Sigmoid colon (tissue), 7 donors: ENCODE measurements at places on chromosomes 7 and 10. TPM values are rescaled to one million over a fixed set of nuclear protein-coding genes. Genes with fewer than 3 reads are reported as not detected.

MYL7 gene
- not detected for polyA plus RNA-seq

HECW1 gene
- polyA plus RNA-seq: 4.8 TPM

KCNMA1 gene
- 16.8 TPM for polyA plus RNA-seq

DNA sequence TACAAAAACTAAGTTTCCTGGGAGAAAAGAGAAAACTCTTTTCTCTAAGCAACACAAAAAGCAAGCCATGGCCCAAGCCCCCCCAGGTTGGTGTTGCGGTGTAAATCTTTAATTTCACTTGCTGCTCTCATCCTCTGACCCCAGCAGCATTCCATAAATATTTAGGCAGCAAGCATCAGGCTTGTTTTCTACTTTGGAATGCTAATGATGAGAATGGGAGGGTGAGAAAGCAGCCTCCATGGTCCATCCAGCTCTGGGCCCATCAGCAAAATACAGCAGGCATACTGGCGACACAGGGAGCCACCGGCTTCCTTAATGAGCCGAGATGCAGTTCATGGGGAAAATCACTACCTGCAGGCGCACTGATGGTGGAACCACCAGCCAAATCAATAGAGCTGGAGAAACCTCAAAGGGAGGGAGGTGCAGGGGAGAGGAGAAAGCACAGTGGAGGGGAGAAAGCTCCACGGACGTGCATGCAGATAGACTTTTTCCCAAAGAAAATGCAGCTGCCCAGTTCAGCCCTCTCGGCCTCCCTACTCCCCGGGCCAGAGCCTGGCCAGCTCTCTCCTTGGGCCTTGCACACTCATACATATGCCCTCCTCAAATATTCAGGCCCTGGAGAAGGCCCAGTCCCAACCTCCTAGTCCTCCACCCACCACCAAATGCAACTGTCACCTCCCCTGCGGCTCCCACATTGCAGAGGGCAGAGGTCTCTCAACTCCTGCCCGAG lies 131.9 kb downstream of the GRID1 start:
- DNase-seq: no peak
- no peak overlapping the region for H3K27ac ChIP-seq
- H3K27me3 ChIP-seq: no peaks in the 10 kb centered on the region

GRCh38 chr7:42107484-42108240 lies 129.3 kb downstream of the GLI3 start:
- no peaks in the 10 kb centered on the region for H3K27me3 ChIP-seq
- H3K36me3 ChIP-seq: peaks cover 6% of the 10 kb centered on the region
- H3K4me1 ChIP-seq: peaks cover 74% of the 10 kb centered on the region

GRCh38 chr7:99419323-99420021 lies 10.7 kb downstream of the BUD31 start:
- DNase-seq: no peak
- no peaks in the 10 kb centered on the region for H3K27me3 ChIP-seq
- H3K36me3 ChIP-seq: peaks cover 61% of the 10 kb centered on the region
- no peak overlapping the region for H3K27ac ChIP-seq
- no peaks in the 10 kb centered on the region for H3K4me1 ChIP-seq
- H3K4me3 ChIP-seq: no peak overlapping the region

DNA sequence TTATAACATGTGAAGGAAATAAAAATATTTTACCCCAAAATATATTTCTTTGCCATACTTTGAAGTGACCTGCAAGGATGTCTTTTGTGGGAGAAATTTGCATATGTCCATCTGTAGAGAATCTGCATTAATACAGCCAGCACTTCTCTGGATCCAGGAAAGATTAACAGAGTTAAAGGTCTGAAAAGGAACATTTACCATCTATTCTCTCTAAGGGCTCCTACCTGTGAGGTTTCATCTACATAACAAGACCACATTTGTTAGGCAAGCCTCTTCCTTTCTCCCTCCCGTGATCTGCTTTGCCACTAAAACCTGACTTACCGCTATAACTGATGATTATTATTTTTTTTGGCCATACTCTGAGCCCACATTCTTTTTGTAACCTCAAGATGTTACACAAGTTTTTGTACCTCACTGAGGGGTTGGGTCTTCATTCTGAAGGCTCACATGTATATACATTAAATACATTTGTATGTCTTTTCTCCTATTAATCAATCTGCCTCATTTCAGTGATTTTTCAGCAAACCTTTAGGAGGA lies 129.4 kb downstream of the AKR1D1 start:
- H3K4me1 ChIP-seq: no peaks in the 10 kb centered on the region
- no peak overlapping the region for H3K27ac ChIP-seq
- no peaks in the 10 kb centered on the region for H3K27me3 ChIP-seq
- no peaks in the 10 kb centered on the region for H3K36me3 ChIP-seq
- DNase-seq: no peak

DNA sequence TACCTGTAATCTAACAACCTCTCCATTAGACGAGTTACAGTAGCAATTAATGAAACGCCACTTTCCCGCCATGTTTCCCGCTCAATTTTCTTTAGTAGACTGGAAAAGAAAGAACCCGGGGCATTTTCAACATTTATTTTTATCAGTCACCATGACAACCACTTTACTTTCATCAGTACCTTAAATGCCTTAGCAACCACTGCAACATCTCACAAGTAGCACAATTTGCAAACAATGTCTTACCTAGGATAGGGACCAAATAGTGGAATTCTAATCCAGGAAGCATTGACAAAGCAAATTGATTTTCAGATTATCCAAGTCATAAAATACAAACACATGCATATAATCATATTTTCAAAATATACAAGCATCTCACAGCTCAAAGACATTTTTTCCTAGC lies 221.6 kb upstream of the IMMP2L start:
- no peak for DNase-seq
- H3K27me3 ChIP-seq: no peaks in the 10 kb centered on the region
- no peak overlapping the region for H3K4me3 ChIP-seq
- no peaks in the 10 kb centered on the region for H3K36me3 ChIP-seq
- H3K4me1 ChIP-seq: no peaks in the 10 kb centered on the region

DNA sequence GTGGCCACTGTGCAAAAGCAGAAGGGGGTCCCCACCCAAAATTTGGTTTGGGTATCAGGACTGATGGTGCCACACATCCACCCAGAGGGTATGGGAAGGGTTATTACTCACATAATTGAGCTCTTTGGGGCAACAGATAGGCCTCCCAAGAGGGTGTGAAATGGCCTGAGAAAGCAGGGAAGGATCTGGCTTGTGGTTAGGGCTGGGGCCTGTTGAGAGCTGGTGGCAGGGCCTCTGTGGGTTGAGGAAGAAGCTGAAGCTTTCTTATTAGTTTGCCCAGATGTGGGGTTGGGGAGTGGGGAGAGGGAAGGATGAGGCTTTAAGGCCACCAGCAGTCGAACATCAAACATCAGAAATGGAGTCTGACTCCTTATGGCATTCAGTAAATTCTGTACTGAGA lies 18.3 kb upstream of the MKI67 start:
- DNase-seq: no peak
- no peak overlapping the region for H3K4me3 ChIP-seq
- peaks cover 3% of the 10 kb centered on the region for H3K27me3 ChIP-seq

GRCh38 chr10:33423154-33423529 lies 88.7 kb upstream of the NRP1 start:
- H3K27me3 ChIP-seq: no peaks in the 10 kb centered on the region
- no peak for DNase-seq
- no peak overlapping the region for H3K27ac ChIP-seq
- H3K4me1 ChIP-seq: peaks cover 26% of the 10 kb centered on the region

- no peaks in the 10 kb centered on the region for H3K36me3 ChIP-seq
- H3K4me3 ChIP-seq: no peak overlapping the region
- H3K4me1 ChIP-seq: no peaks in the 10 kb centered on the region
- DNase-seq: no peak
Measured at GRCh38 chr10:126242397-126243260, 145.6 kb downstream of the ADAM12 start.
